Keratinocyte (primary cell): ENCODE measurements at places on chromosomes 6 and 20.

DNA sequence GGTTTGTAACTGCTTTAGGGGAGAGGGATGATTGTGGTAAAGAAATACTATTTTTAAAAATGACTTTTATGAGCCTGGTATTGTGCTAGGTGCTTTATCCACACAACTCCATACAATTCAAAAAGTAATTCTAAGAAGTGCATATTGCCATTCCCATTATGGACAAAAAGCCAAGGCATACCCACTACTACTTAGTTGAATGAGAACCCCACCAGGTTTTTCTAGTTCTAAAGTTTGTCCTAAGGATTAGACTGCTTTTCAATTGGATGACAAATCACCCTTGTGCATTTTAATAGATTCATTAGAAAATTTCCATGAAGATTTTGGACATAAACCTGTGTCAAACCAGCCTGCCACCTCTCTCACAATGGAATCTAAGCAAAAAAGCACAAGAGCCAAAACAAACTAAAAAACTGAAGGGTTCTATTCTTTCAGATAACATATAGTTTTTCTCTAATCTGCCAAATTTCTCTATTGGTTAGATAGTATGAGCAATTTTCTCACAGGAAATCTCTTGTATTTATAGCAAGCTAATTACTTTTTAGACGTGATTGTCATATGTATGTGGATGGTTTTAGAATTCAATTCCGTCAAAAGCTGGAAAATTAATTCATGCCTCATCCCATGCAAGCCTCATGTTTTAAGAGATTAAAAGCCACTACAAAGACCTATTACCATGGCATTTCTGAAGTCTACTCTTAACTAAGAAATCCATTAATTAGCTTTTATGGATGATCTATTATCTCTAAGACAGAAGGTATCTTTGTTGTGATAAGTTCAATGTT, 325.5 kb downstream of the RNGTT start:
- H3K27me3 ChIP-seq, result no peaks in the 10 kb centered on the region
- no peaks in the 10 kb centered on the region for H3K4me1 ChIP-seq
- H3K27ac ChIP-seq, result no peak overlapping the region
- no peaks in the 10 kb centered on the region for H3K36me3 ChIP-seq
- no peak overlapping the region for H3K4me3 ChIP-seq
- DNase-seq, result no peak

- no peak for DNase-seq
- H3K36me3 ChIP-seq, result no peaks in the 10 kb centered on the region
- no peak overlapping the region for H3K4me3 ChIP-seq
- peaks cover 48% of the 10 kb centered on the region for H3K27me3 ChIP-seq
- H3K27ac ChIP-seq, result no peak overlapping the region
These were observed 4.3 kb downstream of the SCUBE3 start for GRCh38 chr6:35218021-35218420.

DNA sequence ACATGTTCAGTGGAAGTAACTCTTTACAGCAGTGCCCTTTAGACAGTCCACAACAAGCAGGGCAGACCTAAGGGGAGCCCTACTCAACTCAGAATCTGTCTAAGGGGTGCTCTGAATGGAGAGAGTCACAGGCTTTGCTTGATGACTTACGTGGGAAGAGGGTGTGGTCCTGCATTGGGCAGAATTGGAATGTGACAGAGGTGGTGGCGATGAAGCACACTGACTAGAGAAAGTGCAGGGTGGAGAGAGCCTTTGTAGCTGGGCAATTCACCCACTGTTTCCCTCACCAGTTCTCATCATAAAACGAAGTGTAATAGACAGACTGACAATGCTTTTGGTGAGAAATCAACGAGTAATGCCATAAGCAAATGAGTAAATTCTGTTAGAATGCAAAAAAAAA, 11.2 kb downstream of the TP53INP2 start:
- no peak overlapping the region for H3K4me3 ChIP-seq
- no peak for DNase-seq
- peaks cover 4% of the 10 kb centered on the region for H3K36me3 ChIP-seq
- H3K27me3 ChIP-seq, result no peaks in the 10 kb centered on the region

GRCh38 chr6:80439721-80440470, 333.4 kb downstream of the BCKDHB start:
- peaks cover 31% of the 10 kb centered on the region for H3K4me1 ChIP-seq
- H3K4me3 ChIP-seq, result no peak overlapping the region
- no peaks in the 10 kb centered on the region for H3K27me3 ChIP-seq
- peak; percentile 81 for DNase-seq

DNA sequence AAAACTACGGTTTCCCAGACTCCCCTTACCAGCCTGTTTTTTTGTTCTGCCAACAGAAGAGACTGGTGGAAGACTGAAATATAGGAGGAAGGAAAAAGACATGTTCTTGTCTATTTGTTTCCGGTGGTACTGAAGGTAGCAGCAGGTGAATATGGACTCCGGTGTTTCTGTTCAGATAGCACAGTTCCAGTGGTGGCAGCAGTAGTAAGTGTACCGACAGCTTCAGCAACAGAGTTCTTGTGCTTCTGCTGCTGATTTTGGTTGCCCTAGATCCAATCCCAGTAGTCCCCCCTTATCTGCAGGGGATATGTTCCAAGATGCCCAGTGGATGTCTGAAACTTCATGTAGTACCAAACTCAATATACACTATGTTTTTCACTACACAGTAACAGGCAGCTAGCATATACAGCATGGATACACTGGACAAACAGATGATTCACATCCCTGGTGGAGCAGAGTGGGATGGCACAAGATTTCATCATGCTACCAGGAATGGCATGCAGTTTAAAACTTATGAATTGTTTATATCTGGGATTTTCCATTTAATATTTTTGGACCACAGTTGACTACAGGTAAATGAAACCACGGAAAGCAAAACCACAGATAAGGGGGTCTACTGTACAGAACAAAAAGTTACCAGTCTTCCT, 301.8 kb downstream of the BTBD9 start:
- H3K27ac ChIP-seq, result peak overlapping the region; percentile 63
- no peak overlapping the region for H3K4me3 ChIP-seq
- H3K27me3 ChIP-seq, result no peaks in the 10 kb centered on the region
- H3K4me1 ChIP-seq, result peaks cover 9% of the 10 kb centered on the region
- no peak for DNase-seq

GRCh38 chr20:1263853-1264252, 2.2 kb upstream of the SNPH start:
- peaks cover 13% of the 10 kb centered on the region for H3K4me1 ChIP-seq
- DNase-seq, result no peak
- H3K27me3 ChIP-seq, result peaks cover 3% of the 10 kb centered on the region
- H3K36me3 ChIP-seq, result no peaks in the 10 kb centered on the region

- no peaks in the 10 kb centered on the region for H3K27me3 ChIP-seq
- no peak overlapping the region for H3K27ac ChIP-seq
- H3K4me3 ChIP-seq, result no peak overlapping the region
- DNase-seq, result no peak
- no peaks in the 10 kb centered on the region for H3K36me3 ChIP-seq
These were observed 20.8 kb downstream of the KATNA1 start for GRCh38 chr6:149627672-149628071.

GRCh38 chr6:3517350-3517749, 60.5 kb upstream of the SLC22A23 start:
- peak overlapping the region; percentile 5 for H3K4me3 ChIP-seq
- DNase-seq, result no peak
- H3K4me1 ChIP-seq, result peaks cover 23% of the 10 kb centered on the region
- H3K36me3 ChIP-seq, result no peaks in the 10 kb centered on the region
- peak overlapping the region; percentile 63 for H3K27ac ChIP-seq

DNA sequence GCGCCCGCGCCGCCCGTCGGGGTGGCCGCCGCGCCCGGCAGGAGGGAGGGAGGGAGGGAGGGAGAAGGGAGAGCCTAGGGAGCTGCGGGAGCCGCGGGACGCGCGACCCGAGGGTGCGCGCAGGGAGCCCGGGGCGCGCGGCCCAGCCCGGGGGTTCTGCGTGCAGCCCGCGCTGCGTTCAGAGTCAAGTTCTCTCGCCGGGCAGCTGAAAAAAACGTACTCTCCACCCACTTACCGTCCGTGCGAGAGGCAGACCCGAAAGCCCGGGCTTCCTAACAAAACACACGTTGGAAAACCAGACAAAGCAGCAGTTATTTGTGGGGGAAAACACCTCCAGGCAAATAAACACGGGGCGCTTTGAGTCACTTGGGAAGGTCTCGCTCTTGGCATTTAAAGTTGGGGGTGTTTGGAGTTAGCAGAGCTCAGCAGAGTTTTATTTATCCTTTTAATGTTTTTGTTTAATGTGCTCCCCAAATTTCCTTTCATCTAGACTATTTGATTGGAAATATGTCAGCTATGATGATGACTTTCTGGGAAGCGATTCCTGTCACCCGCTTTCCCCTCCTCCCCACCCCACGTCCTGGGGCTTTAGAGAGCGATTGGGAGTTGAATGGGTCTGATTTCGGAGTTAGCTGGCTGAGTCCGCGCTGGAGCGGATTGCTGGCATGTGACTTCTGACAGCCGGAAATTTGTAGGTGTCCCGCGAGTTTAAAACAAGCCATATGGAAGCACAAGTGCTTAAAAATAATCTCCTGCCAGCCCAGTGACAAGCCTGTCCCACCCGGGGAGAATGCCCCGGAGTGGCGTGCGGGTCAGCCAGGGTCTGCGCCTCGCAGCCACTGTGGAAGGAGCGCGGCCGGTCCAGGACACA, 1.1 kb downstream of the ESR1 start:
- no peaks in the 10 kb centered on the region for H3K36me3 ChIP-seq
- H3K27ac ChIP-seq, result no peak overlapping the region
- H3K4me3 ChIP-seq, result peak overlapping the region; percentile 17
- DNase-seq, result no peak

DNA sequence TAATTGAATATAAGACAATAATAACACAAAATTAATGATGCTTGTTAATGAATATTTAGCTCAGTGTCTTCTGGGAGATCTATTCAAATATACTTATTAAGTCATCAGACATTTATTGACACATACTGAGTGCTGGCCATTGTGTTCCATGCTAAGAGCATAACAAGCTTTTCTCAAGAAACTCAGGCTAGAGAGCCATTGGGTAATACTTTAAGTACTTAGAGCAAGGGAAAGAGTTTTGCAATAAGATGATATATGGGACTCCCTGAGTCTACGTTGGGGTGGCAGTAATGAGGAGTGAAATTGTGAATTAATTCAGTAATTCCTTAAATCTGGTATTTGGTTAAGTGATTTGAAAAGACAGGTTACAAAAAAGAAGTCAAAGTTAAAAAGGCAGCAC, 11.1 kb downstream of the TMEM200A start:
- H3K4me1 ChIP-seq, result peaks cover 21% of the 10 kb centered on the region
- no peak overlapping the region for H3K4me3 ChIP-seq

- H3K4me1 ChIP-seq, result no peaks in the 10 kb centered on the region
- H3K27me3 ChIP-seq, result no peaks in the 10 kb centered on the region
- H3K27ac ChIP-seq, result no peak overlapping the region
- no peak overlapping the region for H3K4me3 ChIP-seq
These were observed 539.4 kb downstream of the PTPRT start for GRCh38 chr20:42650191-42650746.

GRCh38 chr6:42498473-42499128, 46.9 kb upstream of the TRERF1 start:
- H3K27me3 ChIP-seq, result no peaks in the 10 kb centered on the region
- no peak for DNase-seq
- no peaks in the 10 kb centered on the region for H3K36me3 ChIP-seq
- no peak overlapping the region for H3K27ac ChIP-seq

GRCh38 chr6:129646642-129647041, 63.3 kb downstream of the ARHGAP18 start:
- no peaks in the 10 kb centered on the region for H3K36me3 ChIP-seq
- no peak overlapping the region for H3K4me3 ChIP-seq
- no peak for DNase-seq
- H3K27ac ChIP-seq, result no peak overlapping the region

DNA sequence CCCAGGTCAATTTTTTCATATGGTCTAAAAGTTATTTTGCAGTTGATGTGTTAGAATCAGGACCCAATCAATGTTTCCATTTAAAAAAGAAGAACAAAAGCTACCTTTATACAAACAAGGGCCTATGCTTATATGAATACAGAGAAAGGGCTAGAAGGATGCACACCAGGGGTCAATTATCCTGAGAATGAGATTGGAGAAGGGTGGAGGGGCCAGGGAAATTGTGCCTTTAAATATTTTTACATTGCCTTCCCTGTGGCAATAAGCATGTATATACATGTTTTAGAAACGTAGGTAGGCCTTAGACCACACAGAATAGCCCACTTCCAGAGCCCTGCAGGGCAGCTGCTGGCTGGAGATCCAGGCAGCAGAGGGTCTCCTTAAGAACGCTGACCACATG, 12.7 kb downstream of the EXOC2 start:
- H3K4me3 ChIP-seq, result no peak overlapping the region
- DNase-seq, result no peak
- H3K27ac ChIP-seq, result peak overlapping the region; percentile 37
- H3K27me3 ChIP-seq, result no peaks in the 10 kb centered on the region
- peaks cover 28% of the 10 kb centered on the region for H3K4me1 ChIP-seq

- no peak for DNase-seq
- H3K4me1 ChIP-seq, result peaks cover 43% of the 10 kb centered on the region
- no peaks in the 10 kb centered on the region for H3K36me3 ChIP-seq
- H3K27me3 ChIP-seq, result no peaks in the 10 kb centered on the region
- H3K4me3 ChIP-seq, result no peak overlapping the region
- no peak overlapping the region for H3K27ac ChIP-seq
These were observed 280.6 kb upstream of the PRDM1 start for GRCh38 chr6:105805501-105806023.

GRCh38 chr6:134315974-134316441, 1.9 kb downstream of the SGK1 start:
- H3K27ac ChIP-seq, result no peak overlapping the region
- H3K36me3 ChIP-seq, result no peaks in the 10 kb centered on the region
- H3K4me3 ChIP-seq, result no peak overlapping the region
- no peak for DNase-seq

DNA sequence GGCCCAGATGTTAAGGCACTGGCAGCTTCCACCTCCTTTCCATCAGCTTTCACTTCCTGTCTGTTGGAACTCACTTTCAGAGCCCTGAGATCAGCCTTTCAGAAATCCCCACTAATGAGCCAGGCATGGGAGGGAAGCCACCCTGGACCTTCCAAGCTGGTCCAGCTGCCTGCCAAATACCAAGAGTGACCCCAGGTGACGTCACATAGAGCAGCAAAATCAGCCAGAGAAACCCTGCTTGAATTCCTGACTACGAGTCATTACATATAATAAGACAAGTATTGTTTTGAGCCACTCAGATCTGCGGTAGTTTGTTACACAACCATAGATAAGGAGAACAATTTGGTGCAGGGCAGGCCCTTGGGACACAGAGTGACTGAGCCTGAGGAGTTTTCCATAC, 556.0 kb upstream of the JAG1 start:
- H3K4me3 ChIP-seq, result no peak overlapping the region
- DNase-seq, result peak; percentile 21

- H3K27me3 ChIP-seq, result no peaks in the 10 kb centered on the region
- no peak overlapping the region for H3K27ac ChIP-seq
- H3K4me3 ChIP-seq, result no peak overlapping the region
- DNase-seq, result no peak
These were observed 53.0 kb upstream of the FUCA2 start for GRCh38 chr6:143564484-143565017.
